Heart right ventricle (tissue), 16 donors: ENCODE measurements at places on chromosomes 7 and 10.

DNA sequence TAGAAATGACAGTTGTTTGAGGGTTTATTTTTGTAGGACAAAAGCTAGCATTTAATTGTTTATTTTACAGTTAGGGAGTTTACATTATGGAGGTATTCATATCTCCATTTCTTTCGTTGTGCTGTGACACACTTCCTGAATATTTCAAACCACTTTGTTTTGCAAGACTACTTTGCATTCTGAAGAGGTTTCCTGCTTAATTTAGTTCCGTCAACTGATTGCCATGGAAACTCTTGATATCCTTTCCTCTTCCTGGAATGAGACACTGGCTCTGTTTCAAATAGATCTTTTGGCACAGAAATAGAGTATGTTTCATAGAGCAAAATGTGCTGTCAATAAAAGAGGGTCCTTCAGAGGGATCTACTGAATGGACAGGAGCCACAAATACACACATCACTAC lies 159.5 kb upstream of the AGR3 start:
- DNase-seq, result no peak

DNA sequence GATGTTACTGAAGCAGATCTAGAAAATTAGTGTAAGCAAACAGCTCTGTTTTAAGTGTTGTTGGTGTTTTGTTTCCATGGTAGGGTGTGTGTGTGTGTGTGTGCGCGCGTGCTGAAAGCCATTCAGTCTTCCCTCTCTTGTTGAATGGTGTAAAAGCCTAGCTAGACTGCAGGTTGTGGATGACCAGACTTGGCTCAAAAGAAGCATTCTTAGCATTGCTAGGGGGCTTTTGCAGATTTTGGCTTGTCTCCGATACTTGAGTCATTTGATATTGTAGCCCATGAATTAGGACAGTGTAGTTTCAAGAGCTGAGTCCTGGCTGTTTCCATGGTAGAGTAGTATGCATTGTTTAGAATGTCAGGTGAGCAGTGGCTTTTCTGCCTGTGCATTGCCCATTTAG lies 99.1 kb downstream of the SND1 start:
- DNase-seq, result no peak

- peak; percentile 86 for DNase-seq
These were observed 1.2 kb upstream of the LZTS2 start for GRCh38 chr10:100998183-100998990.

DNA sequence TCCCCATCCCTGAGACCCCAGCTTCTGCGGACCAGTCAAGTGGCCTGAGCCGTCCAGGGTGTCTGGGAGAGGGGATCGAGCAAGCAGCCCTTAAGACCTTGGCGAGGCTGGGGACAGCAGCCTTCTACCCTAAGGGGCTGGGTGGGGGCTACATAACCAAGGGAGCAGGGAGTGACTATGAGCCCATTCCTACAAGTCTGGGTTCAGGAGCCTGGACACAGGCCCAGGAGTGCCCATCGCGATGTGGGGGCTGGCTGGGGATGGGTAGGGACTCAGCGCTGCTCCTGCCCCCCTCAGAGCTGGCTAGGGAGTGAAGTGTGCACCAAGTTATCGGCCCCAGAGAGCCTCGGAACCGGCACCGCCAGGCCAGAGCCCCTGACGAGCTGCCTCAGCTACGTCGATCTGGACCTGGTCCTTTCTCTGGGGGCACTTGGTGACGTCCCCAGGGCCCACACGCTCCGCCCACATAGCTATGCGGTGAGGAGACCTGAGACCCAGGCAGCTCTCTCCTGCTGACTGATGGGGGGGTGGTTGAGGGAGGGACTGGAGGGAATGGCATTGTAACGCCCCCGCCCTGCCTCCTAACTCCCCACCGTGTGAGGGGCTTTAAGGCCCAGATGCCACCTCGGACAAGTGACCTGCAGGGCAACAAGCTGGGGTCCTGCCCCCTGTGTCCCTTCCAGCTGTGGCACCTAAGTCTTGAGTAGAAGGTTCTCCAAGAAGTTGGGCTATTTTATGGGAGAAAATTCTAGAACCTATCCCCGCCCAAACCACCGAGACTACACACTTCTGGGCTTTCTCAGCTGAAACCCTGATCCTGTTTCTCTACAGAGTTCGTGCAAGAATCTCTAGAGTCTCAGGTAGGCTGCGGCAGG lies 2.5 kb downstream of the SAP25 start:
- DNase-seq, result no peak

DNA sequence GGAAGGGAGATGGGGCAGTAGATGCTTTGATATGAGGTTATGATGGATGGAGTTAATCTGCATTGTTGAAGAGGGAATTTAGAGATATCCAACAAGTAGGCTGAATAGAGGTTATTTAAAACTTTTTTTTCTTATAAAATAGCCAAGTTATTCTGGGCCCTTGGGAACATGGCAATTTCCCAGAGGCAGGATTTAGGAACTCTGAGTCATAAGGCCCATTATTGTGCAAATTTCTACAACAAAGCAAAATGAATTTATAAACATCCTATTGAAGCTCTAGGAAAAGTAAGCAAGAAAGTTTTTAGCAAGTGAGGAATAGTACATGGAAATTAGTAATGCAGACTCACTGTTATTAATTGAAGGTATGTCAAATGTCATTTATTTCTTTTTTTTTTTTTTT lies 160.9 kb upstream of the NPY start:
- DNase-seq, result no peak

DNA sequence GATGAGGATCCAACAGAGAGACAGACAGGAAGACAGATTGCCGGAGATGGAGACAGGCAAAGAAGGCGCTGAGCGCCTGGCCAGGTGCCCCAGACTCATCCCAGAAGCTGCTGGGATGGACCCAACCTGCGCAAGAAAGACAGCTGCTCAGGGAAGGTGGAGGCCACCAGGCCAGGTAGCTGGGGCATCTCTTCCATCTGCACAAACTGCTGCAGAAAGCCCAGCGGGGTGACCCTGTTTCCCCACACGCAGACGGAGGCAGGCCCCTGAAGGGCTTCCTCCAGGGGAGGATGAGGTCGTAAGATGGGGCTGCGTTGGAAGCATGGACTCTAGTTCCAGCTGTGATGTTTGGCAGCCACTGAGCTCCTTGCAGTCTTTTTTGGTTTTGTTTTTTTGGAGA lies 16.5 kb upstream of the YWHAG start:
- no peak for DNase-seq

DNA sequence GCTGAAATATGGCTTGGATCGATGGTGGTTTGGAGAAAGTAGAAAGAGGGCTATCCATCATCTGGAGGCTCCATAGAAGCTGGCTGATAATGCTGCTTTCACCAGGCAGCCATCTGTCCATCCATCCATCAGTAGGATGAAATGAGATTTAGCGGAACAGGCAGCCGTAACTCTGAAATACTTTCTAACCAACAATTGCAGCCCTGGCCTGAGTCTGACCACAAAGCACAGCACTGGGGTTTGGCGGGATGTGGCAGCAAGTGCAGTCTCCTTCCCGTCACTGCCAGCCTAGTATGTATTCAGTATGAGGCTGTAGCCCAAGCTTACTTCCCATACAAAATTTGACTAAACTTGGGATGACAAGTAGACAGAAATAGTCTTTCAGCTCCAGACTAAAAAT lies 38.0 kb downstream of the R3HCC1L start:
- DNase-seq, result no peak

- no peak for DNase-seq
These were observed 181.8 kb upstream of the KIAA1217 start for GRCh38 chr10:24027107-24027506.

GRCh38 chr7:51346126-51346525 lies 29.5 kb upstream of the COBL start:
- no peak for DNase-seq

DNA sequence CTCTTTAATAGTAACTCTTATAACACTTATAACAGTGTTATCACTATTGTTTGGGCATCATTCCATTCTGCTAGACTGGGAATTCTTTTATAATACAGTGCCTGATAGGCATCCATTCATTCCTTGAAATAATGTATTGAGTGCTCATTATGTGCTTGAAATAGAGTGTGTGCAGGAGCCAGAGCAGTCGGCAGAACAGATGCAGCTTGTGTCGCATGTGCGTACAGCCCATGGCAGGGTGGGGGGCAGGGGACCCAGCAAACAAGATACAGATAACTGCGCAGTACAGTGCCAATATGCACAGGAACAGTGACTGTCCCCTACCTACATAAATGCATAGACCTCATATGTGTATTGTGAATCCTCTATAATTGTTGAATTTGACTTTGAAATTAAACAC lies 99.3 kb downstream of the KAT6B start:
- DNase-seq, result no peak

GRCh38 chr10:79400146-79401004 lies 45.0 kb downstream of the ZCCHC24 start:
- DNase-seq, result peak; percentile 64
